ENCODE measurements at places on chromosomes 1 and 21.

DNA sequence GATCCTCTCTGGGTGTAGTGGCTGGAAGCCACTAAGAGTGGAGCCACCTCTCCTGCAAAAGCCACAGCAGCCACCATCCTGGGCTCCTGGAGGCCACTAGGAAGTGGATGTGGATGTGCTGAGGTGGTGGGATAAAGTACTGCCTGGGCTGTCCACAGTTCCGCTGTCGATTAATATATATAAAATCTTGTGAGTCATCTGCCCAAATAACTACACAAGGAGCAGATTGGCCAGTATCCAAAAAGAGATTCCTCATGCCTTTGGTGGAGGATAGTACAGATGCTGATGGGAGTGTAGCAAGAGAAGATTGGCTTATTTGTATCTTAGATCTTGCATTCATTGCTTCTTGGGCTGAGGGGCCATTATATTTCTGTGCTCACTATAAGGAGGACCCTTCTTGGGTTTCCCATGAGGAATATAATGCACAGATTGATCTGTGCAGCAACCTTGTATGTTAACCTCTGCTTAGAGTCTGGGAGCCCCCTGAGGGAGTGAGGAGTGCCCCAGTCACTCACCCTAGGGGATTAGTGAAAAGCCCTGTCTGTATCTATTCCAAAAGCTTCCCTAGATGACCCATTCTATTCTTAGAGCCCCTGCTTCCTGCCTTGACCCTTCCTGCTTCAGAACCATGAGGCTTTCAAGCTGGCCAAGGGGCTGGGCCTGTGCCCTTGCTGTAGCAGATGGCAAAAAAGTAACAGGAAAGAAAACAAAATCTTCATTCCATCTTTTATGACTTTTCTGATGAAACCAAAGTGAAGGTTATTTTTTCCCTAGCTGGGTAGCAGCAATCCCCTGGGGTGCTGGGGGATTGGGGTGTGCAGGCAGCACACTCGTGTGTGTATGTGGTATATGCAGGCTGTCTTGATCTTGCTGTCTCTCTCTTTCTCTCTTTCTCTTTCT lies 31.7 kb downstream of the RCSD1 start:
- peak; percentile 90 for DNase-seq

DNA sequence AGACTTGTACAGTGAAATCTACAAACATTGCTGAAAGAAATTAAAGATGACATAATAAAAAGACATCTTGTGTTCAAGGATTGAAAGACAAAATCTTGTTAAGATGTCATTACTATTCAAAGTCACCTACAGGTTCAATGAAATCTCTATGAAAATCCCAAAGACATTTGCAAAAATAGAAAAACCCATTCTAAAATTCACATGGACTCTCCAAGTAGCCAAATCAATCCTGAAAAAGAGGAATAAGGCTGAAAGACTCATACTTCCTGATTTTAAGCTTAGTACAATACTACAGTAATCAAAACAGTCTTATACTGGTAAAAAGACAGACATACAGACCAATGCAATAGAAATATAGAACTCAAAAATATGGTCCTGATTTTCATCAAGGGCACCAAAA lies 78.6 kb downstream of the PCSK9 start:
- DNase-seq: no peak

DNA sequence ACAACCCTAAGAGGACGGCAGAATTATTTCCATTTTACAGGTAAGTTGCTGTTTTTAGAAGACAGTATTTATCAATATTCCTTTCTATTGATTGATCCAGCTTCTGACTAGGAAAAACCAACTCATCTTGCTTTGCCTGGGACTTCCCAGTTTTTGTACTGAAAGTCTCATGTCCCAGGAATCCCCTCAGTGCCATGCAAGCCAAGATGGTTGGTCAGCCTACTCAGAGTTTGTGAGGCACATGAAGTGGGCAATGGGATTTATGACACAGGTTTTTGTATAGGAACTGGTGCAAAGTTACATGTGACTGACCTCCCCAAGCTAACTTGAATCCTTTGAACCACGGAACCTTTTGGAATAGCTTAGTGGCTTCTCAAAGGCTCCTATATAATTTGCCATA lies 45.5 kb downstream of the GNG12 start:
- no peak for DNase-seq

GRCh38 chr1:45409276-45409675 lies 69.0 kb upstream of the MUTYH start:
- DNase-seq: no peak

DNA sequence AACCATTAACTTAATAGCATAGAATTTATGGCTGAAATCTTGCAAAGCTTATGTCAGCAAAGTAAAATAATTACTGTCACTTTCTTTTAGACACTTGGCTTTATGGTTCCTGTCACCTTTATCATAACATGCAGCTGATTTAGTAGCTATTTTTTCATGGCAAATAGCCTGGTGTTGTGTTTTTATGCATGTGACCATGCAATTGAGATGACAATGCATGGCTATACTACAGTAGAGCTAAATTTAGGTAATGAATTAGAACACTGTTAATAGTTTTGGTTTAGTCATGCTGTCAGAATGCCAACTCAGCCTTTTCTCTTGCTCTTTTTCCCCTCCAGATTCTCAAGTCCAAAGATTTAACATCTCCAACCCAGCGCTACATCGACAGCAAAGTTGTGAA lies 88.6 kb downstream of the TGFB2 start:
- DNase-seq: no peak

DNA sequence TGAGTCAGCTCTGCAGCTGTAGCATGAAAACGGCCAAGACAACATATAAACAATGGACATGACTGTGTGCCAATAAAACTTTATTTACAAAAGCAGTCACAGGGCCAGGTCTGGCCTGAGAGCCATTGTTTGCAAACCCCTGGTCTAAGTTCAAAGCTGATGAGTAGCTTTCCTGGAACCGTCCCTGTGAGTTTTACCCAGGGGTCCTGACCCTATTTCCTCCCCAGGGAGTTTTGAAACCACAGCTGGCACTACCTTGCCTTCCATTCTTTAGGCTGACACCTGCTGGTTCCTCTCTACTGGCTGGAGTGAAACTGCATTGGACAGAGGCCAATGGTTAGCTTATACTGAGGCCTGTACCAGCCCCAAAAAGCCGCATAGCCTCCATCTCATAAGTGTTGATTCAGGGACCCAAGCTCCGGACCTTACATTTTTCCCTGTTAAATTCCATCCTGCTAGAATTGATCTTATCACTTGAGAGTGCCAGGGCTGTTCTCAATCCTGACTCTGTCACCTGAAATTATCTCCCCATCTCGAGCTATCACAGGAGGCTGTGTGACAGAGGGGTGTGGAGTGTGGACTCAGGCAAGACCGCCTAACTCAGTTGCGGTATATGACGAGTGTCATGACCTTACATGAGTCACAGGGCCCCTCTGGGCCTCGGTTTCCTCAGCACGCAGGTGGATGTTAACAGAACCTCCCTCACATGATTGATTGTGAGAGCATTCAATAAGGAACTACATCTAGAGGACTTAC lies 343.6 kb downstream of the NPHP4 start:
- DNase-seq: no peak

DNA sequence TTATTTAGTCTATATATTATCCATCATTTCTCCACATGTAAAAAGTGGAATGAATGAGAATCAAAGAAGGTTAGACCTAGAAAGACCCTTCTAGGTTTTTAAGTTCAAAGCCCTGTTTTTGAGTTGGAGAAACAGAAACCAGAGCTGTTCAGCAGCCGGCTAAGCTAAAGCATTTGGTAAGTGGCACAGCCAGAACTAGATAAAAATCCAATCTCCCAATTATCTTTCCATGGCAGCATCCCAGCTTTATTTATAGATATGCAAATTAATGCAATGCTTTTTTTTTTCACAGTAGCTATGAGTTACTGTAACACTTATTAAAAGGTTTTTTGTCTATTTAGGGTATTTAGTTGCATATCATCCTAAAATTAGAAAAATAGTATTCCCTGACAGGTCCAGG lies 85.1 kb downstream of the NIBAN1 start:
- DNase-seq: no peak

- no peak for DNase-seq
Measured at GRCh38 chr1:36763771-36764170, 270.5 kb downstream of the GRIK3 start.
